NCI-H1417 (cell line): ENCODE measurements at places on chromosomes 2 and 18.

DNA sequence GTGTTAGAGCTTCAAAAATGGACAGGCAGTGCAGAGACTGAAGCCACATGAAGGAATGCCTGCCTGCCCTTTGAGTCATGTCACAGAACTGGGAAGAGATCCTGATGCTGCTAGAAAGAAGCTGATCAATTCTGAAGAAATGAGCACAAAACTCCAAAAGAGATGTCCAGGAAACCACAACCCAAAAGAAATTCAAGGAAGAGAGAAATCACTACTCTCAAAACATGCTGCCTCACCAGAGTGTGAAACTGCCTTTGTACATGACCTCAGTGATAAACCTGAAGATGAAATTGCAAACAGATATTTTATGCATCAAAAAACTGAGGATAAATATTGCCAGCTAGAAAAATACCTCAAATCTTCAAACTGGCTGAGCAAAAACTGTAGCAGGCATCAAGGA lies 20.5 kb downstream of the USP40 start:
- DNase-seq = no peak

DNA sequence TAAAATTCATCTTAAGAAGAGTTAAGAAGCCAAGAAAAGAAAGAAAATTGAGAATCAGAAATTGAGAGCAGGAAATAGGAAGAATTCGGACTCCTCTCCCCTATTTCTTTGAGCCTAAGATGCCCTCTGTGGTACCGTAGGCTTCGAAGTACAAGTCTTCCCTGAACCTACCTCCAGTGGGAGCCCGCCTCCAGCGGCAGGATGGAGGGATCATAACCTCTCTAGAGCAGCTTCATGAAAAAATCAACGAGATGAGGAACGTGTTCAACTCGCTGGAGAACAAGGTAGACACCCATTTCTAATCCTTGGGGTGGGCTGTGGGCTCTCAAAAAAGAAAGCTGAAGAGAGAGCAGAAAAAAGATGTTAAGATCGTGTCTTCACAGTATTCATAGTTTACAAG lies 36.3 kb downstream of the ARHGEF33 start:
- no peak for DNase-seq

- no peak for DNase-seq
Observed at GRCh38 chr2:58606799-58607198, 365.7 kb upstream of the FANCL start.

DNA sequence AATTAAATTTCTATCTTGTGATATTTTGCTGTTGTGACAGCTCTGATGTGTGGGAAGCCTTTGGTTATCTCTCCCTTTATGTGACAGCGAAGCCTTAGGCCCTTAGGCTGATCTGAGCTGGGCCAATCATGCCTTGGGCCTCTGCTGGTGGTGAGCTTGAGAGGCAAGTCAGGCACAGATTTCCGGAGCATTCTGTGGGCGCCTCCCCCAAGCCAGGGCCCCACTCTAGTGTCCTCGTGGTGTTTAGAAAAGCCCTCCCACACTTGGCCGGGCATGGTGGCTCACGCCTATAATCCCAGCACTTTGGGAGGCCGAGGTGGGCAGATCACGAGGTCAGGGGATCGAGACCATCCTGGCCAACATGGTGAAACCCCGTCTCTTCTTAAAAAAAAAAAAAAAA lies 239.8 kb downstream of the SH3RF3 start:
- no peak for DNase-seq

DNA sequence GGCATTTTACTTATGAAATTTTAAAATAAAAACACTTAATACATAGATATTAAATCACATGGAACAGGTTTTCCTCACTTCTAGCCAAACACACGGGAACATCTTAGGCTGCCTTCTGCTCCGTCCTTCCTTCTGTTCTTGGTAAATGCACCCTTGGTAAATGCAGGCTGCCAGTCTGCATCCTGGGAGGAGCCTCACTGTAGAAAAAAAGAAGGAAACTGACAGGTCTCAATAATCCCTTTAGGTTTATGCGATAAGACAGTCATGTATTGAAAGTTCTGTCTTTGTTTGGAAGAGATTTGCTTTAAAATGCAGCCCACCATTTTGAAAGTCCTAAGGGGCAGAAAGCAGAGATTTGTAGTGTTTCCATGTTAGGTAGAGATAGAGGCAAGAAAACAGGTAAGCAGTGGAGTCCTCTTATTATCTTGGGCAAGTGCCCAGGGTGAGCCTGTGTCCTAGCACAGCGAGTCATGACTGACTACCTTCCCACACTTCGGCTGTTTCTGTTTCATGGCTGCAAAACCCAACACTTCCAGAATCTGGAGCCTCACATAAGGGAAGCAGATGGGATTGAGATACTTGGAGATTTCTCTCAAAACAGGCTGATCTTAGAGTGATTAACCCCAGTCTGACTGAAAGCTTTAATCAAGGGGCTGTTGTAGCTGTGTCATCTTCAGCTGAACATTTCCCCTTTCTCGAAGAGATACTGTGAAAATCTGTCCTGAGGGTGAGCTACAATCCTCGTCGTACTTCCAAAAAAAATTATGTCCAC lies 131.4 kb upstream of the MAP3K20 start:
- no peak for DNase-seq

DNA sequence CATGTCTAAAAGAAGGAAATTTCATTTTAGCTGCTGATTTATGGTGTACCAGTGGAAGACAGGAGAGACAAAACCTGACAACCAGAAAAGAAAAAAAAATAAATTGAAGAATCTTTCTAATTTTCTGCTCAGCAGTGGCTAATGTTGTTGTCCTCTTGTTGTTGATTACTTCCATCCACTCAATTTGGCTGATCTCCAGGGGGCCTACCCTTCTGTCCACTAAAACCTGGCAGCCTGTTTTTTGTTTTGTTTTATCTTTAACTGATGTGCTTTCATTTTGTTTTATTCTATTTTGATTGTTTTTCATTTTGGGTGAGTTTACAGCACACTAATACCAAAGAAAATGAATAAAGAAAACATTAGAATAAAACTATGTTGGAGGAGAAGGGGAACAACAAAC lies 27.4 kb downstream of the TFPI start:
- DNase-seq = no peak

DNA sequence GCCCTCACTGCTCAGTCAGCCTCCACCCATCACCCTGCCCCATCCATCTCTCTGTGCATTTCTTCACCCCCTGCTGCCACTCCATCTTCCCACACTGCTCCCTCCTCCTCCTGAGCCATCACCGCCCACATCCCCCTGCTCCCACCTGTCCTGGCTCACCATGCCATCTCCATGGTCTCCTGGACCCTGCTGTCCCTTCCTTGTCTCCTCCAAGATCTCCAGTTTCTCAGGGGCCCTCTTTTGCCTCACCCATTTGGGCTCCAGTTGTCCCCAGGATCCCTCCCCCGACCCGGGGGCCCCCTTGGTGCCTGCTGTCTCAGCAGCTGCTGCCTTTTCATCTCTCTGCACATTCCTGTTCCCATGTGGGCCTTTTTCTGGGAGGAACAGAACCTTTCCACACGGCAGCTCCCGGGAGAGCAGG lies 10.6 kb downstream of the SPEG start:
- DNase-seq = no peak

- no peak for DNase-seq
Observed at GRCh38 chr2:23449413-23449812, 64.4 kb downstream of the KLHL29 start.

DNA sequence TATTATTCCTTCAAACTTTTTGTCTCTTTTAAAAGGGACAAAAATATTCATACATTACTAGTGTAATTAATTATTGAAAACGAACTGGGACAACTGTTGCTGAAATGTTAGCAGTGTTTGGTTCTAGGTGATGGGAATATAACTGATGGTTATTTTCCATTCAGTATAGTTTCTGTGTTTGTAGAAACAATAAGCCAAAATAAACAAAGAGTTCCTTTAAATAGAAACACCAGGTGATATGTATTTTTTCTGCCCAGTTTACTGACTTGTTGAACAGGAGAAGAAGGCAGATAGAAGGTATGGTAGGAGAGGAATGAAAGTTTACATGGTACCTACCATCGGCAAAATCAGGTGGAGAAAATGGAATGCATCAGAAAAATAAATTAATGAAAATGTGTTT lies 74.2 kb downstream of the LYPD6B start:
- DNase-seq = no peak

GRCh38 chr2:186884587-186884986 lies 35.6 kb upstream of the ZSWIM2 start:
- DNase-seq = no peak

DNA sequence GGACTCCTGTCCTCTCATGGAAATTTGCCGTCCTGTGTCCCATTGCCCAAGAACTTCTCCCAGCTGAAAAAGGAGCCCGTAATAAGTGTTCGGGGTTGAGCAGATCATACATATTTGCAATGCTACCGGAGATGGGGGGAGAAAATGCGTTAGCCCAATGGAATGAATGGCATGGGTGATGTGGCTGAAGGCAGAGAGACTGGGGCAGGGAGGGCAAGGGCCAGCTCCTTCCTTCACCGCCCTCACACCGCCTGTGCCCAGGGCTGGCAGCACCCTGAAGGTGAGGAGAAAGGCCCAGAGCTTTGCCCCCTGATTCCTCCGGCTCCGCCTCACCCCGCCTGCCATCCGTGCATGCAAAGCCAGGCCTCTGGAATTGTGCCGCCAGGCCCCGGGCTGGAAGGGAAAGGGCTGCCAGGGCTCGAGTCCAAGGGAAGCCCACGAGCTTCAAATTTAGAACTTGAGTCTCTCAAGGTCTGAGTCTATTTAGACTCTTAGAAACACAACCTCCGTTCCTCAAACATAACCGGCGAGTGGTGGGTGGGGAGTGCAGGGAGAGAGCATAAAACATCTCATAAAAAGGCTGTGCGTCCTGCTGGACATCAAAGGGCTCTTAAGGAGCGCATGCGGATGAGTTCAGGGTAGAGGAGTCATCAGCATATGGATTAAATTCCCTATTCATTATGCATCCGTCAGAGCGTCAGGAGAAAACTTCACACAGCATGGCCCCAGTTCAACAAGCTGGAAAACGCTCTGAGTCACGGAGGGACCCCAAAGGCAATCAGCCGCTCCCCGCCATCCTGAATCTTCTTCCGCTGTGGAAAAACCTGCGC lies 121.7 kb upstream of the GLI2 start:
- no peak for DNase-seq

DNA sequence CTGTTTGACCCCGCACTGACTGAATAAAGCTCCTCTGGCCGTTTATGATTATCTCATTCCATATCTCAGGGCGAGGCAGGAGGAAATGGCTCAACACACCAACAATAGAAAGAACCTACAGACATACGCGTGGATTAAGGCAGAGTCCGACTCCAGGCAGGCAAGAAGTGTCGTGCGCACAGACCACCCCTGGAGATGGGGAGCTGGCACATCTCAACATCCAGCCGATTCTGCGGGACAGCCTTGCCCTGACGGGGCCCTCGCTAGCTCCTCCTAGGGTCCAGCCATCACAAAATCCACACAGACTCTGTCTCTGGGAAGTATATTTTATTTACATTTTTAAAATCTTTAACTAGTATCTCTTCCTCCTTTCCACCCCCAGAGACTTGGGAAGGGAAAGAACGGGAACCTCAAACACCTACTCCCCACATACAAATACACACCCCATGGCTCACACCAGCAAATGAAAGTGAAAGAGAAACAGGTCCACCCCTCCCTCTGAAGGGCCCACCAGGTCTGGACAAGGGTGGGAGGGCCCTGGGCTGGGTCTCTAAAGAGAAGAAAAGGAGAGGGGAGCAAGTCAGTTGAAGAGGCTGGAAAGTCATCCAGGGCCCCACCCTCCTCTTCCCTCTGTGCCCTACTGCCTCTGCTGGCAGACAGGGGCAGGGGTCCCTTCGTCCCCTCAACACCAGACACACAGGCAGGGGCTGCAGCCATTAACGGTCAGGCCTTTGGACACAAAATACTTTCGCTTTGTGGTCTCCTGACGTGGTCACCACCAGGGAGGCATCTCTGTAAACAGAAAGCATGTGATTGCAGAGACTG lies 3.2 kb downstream of the GPBAR1 start:
- no peak for DNase-seq

DNA sequence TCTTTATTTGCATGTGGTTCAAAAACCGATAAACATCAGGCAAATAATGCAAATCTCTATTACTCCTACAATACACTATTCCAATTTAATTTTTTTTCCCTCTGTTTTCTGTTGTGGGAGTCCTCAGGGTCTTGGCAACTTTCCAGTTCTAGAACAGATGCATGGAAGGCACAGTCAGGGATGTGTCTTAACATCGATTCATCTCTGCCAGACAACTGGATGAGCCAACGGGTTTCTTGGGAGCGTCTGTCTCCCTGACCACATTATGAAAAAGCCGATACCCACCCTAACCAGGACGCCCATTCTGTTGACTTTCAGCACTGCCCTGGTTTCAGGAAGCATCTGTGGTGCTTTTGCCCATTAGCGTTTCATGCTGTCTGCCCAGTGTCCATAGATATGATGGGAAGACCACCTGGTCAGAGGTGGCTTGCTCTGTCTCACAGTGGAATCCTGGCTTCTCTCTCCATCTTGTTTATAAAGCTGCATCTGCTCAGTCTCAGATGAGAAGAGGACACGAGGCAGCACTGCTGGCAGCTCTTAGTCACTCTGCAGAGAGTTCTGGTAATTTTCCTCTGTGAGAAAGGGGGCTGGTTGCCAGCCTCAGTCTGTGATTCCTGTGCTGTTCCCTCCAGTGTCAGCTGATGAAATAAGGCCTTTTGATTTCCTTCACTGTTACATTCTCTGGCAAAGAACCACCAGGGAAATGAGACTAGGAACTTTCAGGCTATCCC lies 57.9 kb upstream of the KCNE4 start:
- DNase-seq = no peak

DNA sequence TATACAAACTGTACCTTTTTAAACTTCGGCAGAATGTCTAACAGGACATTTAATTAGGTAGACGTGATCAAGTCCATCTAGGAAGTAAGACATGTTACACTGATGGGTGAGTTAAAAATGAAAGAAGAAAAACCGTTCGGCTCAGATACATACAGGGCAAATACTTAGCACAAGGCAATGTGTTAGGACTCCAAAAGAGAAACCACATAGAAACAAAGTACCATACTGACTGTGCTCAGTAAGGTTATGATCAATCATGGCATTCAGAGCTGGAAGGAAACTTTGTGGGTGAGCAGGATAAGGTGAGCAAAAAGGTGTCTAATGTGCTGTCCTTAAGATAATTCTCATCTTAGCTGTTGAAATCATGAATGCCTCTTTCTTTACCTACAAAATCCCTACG lies 211.9 kb downstream of the STK39 start:
- DNase-seq = no peak

DNA sequence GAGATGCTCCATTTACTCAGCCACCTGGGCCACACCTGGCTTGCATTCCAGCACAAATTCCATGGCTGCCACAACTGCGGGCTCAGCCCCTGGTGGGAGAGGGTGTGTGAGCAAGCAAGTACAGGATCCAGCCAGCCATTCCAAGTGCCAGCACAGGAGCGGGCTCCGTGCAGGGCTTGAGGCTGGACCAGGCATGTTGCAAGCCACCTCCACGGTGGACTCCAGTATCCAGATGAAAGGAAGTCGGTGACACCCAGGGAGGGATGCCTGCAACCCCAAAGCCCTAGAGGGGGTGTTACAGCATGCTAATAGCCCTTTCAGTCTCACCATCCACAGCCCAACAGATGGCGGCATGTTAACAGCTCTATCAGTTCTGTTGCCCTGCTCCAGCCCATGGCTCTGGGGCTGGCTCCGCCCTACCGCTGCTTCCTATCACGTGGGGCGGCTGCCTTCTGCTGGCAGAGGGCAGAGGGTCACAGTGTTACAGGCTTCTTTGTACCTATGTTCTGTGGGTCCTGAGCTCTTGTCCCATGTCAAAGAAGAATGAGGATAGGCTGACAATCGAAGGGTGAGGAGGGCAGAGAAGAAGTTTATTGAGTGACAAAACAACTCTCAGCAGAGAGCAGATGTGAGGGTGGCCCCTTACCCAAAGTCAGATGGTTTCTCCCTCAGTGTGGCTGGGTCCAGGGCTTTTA lies 11.7 kb upstream of the GORASP2 start:
- DNase-seq = no peak

GRCh38 chr2:74924463-74925265 lies 33.8 kb upstream of the POLE4 start:
- no peak for DNase-seq
